ENCODE measurements at places on chromosomes 2 and 18.

DNA sequence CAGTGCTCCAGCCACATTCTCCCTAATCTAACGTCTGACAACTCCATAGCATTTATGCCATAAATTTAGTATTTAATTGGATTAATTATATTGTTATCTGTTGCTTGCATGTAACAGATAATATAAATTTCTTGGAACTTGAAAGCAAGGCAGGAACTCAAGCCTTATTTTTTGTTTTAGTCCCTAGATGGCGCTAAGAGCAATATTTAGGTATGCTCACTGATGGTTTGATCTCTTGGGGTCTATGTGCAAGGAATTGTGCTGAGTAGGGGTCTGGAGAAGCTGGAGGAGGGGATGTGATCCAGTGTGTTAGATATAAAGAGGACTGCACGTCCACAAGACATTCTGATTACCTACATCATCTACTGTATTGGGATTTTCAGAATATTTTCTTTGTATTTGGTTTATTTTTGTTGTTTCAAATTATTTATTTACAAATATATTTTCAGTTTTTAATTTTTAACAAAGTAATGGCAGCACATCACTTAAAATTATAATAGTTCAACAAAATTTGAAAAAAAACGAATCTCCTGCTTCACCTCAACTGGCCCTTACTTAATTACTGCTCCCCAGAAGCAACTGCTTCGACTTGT is 32.8 kb downstream of the KATNAL2 start:
- DNase-seq: no peak

GRCh38 chr2:65032019-65032975 is 23.9 kb upstream of the CEP68 start:
- no peak for DNase-seq

- DNase-seq: no peak
Measured at GRCh38 chr2:168894720-168895119, 4.5 kb upstream of the SPC25 start.

DNA sequence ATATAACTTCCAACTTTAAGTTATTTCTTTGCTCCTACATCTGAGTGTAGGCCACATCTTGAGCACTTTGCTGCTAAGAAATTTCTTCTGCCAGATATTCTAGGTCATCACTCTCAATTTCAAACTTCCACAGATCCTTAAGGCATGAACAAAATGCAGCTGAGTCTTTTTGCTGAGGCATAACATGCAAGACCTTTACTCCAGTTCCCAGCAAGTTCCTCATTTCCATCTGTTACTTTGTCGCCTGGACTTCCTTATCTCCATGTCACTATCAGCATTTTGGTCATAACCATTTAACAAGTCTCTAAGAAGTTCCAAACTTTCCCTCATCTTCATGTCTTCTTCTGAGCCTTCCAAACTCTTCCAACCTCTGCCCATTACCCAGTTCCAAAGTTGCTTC is 1077.3 kb upstream of the TMEFF2 start:
- no peak for DNase-seq

DNA sequence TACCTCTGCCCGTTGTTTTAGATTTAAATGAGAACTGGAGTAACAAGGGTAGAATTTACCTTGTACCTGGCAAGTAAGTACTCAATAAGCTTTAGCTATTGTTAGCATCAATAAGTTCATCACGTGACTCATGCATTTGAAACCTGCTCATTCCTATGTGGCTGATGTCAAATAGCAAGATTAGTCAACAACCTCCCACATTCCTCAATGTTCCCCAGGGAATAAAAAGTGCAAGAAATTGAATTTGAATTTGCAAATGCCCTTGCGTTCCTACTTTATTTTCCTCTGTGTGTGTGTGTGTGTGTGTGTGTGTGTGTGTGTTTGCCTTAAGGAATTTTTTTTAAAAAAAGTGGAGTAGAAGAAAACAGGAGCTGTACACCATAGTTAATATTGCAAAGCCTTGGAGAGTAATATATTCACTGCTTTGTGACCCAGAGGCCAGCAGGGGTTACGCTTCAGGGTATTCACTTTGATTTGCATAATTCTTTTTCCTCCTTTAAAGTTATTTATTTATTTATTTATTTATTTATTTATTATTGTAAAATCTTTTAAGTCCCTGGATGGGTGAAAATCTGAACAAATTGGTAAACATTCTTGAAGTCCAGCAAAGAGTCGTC is 43.9 kb upstream of the DNAH7 start:
- peak; percentile 41 for DNase-seq

DNA sequence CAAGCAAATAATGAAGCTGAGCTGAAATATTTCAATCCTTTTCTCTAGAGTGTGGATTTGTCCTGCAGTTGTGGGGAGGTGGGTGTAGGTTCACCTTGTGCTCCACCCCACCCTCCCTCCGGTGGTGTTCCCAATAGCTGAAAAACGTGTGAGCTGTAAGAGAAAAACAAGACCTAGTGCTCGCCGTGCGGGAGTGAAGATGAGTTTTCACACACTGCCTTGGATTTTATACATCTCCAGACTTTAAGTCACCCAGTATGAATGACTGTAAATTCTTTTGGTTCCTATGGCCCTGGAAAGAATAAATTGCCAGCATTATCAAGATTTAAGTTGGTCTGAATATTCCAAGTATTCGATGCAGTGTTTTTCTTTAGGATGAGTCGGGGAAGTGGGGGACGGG is 1.9 kb upstream of the SOX11 start:
- DNase-seq: no peak

GRCh38 chr2:66003931-66004330 is 431.0 kb upstream of the MEIS1 start:
- no peak for DNase-seq

GRCh38 chr2:186456941-186457340 is 29.1 kb upstream of the ZC3H15 start:
- DNase-seq: peak; percentile 28

DNA sequence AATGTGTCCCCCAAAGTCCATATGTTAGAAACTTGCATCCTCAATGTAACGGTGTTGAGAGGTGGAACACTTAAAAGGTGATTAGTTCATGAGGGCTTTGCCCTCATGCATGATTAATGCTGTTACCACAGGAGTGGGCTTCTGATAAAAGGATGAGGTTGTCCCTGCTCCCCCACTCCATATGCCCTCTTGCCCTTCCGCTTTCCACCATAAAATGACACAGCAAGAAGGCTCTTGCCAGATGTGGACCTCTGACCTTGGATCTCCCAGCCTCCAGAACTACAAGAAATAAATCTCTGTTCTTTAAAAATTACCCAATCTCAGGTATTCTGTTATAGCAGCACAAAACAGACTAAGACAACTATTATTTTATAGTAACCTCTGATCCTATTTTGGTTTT is 412.1 kb downstream of the NBAS start:
- no peak for DNase-seq

- no peak for DNase-seq
Measured at GRCh38 chr2:186724736-186725135, 30.9 kb downstream of the FAM171B start.

DNA sequence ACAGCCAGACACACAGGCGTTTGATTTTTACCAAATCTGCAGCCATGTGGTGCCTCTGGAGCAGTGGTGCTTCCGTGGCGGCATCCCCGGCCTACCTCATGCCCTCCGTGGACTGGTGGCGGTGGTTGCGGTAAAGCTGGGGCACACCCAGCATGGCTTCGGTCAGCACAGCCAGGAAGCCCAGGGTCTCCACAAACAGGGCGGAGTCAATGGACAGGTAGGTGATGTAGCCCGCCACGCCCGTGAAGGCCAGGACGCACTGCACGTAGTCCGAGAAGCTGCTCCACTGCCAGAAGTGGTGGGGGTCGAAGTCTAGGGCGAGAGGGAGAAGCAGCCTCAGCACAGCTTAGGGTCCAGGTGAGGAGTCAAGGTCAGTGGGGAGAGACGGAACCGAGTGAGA is 32.4 kb downstream of the SLC66A2 start:
- no peak for DNase-seq

DNA sequence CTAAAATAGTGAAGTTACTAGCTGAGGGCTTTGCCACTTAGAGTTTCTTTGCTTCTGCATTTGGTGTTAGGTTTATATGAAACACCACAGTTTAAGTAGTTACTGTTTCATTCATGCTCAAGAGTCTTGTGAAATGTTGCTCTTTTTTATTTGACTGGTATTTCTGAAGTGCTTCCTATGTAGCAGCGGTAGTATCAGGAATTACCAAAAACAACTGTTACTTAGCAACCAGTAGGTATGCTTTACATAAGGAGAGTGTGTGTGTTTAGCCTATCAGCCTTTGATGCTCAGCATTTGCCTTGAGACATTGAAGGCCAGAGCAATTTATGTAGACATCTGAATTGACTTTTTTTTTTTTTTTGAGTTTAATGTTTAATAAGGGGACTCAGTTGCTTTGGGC is 3.6 kb downstream of the DIS3L2 start:
- no peak for DNase-seq

- no peak for DNase-seq
Measured at GRCh38 chr18:51513517-51513916, 316.0 kb upstream of the MEX3C start.

DNA sequence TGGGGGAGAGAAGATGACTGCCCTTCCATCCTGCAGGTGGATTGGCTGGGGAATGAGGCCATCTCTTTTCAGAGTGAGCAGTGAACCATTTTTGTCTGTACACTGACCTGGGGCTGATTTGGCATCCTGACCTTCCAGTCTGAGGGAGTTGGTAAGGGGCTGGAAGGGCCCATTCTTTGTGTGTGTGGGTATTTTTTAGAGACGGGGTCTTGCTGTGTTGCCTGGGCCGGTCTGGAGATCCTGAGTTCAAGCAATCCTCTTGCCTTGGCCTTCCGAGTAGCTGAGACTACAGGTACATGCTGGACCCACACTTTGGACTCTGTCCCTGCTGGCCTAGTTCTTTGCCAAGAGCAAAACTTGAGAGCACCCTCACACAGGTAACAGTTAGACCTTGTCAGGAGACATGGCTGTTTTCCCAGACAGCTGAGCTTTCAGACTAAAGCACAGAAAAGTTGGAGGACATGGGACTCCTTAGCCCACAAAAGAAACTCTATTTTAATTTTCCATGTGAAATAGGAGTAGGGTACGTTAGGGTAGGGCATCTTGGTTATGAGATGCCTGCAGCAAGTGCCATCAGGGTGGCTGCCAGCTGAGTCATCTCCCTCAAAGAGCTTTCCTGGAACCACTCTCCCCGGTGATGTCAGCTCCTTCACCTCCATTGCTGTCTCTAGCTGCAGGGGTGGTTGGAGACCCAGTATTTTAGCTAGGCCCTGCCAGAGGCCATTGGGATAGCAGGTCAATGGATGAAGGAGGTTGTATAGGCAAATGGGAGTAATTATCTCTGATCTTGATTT is 60.7 kb downstream of the DGKD start:
- no peak for DNase-seq

GRCh38 chr2:102449370-102449974 is 23.6 kb upstream of the SLC9A4 start:
- peak; percentile 19 for DNase-seq

DNA sequence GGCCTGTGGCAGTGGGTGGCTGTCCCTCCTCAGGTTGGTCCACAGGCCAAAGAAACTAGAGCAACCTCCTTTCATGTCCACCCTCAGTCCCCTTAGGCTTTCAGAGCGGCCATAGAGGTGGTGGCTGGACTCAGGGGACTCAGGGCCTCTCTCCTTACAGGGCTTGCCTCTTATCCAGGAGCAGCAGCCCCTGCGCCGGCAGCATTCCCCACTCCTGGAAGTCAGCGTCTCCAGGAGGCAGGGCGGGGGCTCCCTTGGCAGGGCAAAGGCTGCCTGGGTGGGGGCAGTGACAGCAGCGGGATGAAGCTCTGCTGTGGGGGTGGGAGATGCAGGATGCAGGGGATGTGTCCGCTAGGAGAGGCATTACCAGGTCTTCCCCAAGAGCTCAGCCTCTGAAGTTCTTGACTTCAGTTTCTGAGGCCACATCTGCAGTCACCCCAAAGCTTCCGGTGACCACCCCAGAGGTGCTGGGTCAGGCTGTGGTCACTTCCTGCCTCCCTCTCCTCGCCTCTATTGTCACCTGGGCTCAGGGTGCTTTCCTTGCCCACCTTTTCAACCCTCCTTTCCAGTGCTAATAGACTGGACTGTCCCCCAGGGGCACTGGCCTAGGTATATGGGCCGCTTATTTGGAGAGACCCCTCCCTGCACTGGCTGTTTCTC is 8.6 kb upstream of the GPR55 start:
- no peak for DNase-seq

DNA sequence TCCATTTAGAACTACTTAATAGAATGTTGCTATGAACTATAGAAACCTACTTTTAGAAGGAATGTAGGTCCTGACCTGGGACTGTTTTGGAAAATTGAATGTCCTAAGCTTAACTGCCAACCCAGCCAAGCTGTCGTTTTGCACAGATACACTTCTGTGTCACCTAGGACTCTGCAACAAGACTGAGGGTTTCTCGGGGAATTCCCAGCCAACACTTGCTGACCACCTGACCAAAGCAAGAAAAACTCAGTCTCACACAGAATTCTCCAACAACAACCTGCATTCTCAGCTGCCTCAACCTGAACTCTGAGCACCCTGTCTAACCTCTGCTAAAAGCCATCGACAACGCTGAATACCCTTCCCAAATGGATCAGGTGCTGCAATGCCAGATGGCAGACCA is 128.2 kb downstream of the SS18 start:
- DNase-seq: no peak

DNA sequence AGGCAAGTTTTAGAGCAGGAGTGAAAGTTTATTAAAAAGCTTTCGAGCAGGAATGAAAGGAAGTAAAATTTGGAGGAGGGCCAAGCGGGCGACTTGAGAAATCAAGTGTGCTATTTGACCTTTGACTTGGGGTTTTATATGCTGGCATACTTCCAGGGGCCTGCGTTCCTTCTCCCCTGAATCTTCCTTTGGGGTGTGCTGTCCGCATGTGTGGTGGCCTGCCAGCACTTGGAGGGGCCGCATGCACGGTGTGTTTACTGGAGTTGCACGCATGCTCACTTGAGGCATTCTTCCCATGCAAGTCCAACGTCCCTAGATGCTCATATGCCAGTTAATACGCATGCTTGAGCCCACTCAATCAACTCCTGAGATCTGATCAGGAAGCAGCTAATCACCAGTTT is 78.3 kb upstream of the MAP4K4 start:
- peak; percentile 17 for DNase-seq

DNA sequence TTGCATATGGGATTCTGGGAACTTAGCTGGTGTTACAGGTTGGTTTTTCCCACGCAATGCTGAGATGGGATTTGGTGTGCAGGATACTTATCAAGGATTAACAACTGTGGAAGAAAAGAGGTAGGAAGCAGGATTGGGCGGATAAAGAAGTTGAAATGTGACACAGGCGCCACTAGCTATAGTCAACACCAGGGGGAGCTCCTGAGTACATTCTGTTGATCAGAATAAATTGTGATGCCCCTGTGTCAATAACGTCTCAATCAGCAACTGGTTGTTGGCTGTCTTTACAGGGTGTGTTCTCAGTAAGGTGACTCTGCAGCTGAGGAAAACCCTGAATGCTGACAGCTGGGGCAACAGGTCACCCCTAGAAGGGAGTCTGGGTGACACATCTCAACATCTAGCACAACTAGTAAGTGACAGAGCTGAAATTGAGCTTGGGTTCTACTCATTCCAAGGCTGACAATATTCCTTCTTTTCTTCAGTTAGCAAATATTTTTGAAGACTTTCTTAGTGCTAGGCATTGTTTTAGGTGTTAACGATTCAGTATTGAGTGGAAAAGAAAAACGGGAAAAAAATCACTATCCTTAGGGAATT is 143.0 kb downstream of the ARL6IP6 start:
- DNase-seq: peak; percentile 7
